ENCODE measurements at places on chromosomes 5 and 9.

DNA sequence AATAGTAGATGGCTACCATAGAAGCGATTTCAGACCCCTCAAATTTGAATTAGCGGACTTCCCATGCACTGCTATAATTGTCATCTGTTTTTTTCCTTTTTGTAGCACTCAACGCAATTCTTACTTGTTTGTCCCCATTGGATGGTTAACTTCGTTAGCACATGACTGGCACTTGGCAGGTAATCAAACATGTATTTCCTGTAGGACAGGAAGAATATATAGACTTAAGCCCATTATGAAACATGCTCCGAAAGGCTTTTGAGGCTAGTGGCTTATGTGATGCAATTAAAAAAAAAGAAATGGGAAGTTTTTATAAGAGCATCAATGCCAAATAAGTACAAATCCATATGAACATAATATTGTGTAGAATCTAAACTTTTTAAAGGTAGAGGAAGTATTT, 301.2 kb downstream of the PSAT1 start:
- DNase-seq: no peak

DNA sequence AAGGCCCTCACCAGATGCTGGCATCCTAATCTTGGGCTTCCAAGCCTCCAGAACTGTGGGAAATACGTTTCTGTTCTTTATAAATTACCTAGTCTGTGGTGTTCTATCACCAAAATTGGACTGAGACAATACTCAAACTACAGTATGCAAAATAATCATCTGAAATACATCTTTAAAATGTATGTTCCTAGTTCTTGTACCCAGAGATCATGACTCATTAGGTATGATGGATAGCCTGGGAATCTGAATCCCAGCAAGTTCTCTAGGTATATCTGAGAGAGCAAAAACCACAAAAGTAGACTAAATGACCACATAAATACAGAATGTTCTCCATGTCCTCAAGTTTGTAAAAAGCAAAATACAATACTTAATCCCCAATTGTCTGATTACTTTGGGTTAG, 166.3 kb downstream of the YIPF5 start:
- no peak for DNase-seq

DNA sequence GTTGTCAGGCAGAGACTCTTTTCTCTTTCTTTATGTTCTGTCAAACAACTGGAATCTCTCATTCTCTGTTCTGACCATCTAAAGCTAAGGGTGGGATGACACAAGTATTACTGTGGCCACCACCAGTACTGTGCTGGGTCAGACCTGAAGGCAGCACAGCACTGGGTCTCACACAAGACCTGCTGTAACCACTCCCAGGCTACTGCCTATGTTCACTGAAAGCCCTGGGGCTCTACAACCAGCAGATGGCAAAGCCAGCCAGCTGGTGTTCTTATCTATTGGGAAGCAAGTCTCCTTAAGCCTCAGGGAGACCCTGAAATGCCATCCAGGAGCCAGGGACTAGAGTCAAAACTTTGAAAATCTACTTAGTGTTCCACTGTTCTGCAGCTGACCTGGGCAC, 189.5 kb downstream of the SLCO4C1 start:
- DNase-seq: no peak

DNA sequence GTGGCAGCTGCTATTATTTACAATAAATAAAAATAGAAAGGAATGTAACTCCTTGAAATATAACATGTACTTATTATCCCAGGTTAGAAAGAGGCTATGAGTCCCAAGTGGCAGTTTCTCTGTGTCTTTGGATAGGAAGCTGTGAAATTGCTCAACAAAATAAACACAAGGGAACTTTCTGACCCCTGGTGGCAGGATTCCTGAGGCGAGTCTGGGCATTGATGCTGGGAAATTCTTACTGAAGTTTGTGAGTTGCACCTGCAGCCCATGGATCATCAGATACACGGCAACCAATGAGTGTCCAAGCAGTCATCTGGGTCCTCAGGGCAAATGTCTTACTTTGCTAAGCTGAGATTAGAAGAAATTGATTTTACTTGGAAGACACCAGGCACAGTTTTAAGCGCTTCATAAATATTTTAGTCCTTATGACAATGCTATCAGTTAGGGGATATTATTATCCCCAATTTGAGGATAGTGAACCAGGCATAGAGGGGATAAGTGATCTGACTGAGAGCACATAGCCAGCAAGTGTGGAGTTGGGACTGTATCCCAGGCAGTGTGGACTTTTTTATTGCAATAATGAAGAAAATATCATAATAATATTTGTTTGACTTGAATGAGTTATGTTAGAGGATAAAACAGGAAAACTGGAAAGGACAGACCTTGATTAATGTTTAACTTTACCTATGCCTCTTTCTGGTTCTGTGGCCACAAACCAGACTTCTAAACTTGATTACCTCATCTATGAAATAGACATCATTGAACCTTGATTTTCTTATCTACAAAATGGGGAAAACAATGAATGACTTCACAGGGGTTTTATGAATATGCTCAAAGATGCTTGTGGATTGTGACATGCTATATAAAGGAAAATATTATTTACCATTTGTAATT, 265.5 kb upstream of the ADAMTSL1 start:
- DNase-seq: peak; percentile 64

DNA sequence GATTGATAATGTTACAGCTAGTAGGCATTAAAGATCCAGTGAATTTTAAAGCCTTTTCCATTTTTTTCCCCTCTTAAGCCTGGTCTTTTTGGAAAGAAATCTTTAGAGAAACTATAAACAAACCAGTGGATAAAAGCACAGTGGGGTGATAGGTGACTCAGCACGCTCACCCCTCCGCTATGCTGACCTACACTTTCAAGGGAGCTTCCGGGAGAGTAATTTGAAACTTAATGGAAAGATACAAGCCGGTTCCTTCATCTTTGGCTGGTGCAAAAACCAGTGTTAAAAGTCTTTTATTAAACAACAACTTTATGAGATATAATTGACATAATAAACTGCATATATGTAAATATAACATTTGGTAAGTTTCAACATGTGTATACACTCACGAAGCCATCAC, 27.0 kb upstream of the ALDOB start:
- no peak for DNase-seq

GRCh38 chr5:108730617-108731340, 16.9 kb upstream of the FER start:
- DNase-seq: no peak
